ENCODE measurements at places on chromosomes 12 and 14.

DNA sequence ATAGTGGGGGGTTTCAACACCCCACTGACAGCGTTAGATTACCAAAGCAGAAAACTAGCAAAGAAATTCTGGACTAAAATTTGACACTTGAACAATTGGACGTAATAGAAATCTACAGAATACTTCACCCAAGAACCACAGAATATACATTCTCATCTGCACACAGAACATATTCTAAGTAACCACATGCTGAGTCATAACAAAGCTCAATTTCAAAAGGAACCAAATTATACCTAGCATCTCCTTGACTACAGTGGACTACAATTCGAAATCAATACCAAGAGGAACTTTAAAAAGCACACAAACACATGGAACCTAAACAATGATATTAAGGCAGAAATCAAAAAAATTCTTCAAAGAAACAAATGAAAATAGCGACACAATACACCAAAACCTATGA, 871.6 kb upstream of the MDGA2 start:
- no peak for DNase-seq

DNA sequence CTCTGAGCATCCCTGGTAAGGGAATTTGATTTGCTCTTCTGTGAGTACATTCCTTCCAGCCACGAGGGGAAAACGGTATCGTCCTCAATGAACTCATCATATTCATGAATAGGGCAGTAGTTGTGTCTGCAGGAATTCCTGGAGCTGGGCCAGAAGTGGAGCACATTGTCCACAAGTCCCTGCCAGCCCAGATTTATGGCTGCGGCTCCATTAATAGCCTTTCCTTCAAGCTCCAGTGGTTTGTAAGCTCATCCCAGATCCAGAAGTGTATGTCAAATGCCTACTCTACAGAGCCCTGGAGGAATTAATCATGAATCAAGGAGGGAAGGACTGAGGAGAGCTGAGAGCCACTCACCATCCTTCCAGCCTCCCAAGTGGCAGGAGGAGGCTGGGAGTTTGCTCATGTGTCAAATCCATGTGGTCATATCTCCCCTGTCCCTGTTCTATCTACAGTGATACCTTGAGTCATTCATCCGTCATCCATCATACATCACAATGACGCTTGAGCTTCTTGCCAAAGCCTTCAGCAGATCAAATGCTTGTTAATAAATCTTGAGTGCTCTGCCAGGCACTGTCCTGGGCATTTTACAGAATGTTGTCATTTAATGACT, 65.5 kb downstream of the SVOP start:
- DNase-seq, result no peak

DNA sequence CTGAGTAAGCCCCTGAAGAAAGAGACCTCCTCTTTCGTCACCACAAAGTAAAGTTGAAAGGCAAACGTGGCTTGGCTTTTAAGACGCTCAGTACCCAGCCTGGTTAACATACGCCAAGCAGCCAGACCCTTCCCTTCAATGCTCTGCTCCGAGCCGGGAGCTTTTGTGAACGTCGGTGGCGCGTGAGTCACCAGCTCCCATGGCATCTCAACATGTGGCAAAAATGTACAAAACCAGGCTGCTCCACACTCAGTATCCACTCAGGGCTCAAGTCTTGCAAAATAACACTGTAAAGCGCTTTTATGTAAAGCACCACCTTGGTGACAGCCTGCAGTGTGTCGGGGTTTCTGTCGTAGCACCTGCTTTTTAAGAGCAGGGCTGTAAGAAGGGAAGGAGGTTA, 89.0 kb downstream of the SETD3 start:
- no peak for DNase-seq

DNA sequence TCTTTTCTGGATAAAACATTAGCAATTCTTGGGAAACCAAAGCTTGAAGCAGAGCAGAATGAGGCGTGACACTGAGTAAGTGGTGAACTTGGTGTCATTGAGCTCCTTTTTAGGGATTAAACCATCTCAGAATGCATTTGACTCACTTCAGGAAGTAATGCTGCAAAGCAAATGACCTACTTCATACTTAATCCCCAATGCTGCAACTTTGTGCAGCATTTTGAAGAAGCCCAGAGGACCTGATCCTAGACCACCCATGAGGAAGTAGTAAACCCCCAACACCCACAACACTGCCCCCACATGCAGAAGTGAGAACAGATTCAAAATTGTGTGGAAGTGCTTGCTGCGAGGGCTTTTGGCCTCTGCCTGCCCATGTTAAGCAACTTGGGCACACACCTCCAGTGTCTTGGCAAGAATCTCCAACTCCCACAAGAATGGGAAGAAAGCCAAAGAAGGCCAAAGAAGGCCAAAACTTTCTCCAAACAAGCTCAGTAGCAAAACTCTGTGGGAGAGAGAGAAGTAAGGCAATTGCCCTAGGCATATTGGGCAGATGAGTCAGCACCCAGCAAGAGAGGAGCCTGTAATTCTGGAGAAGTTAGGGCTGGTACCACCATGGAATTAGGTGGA, 69.2 kb upstream of the ETV6 start:
- no peak for DNase-seq

- DNase-seq, result no peak
Observed at GRCh38 chr12:99053616-99054362, 408.7 kb downstream of the APAF1 start.

GRCh38 chr12:30914986-30915591, 11.5 kb upstream of the TSPAN11 start:
- DNase-seq, result no peak

All from activated naive CD4-positive, alpha-beta T cell treated with Interleukin-2 at 50 U/mL for 16 hours (primary cell).